ENCODE measurements at places on chromosomes 6 and 20. TPM values are rescaled to one million over a fixed set of nuclear protein-coding genes. Genes with fewer than 3 reads are reported as not detected.

The PRICKLE4 gene
- 0.19 TPM for total RNA-seq

The ZSCAN9 gene
- 9.8 TPM for total RNA-seq

The C6orf62 gene
- total RNA-seq = 87.9 TPM

The NKAIN4 gene
- total RNA-seq = not detected

The TBC1D22B gene
- 6.5 TPM for total RNA-seq

The CPXM1 gene
- 0.28 TPM for total RNA-seq

The STMND1 gene
- total RNA-seq = not detected

The CPNE5 gene
- not detected for total RNA-seq

The ANGPT4 gene
- under 0.01 TPM for total RNA-seq

The LAMA4 gene
- 472 TPM for total RNA-seq

The MOCS3 gene
- 7.9 TPM for total RNA-seq

The KIAA0408 gene
- 0.38 TPM for total RNA-seq

The WDR27 gene
- total RNA-seq = 17.4 TPM

The MUC22 gene
- total RNA-seq = not detected

The RNF144B gene
- total RNA-seq = 5.9 TPM

The VSX1 gene
- total RNA-seq = not detected

The CRYBG1 gene
- 7.1 TPM for total RNA-seq

The PTGIS gene
- total RNA-seq = 191 TPM

The TTPAL gene
- 19.0 TPM for total RNA-seq

The LST1 gene
- not detected for total RNA-seq

The CTAGE9 gene
- total RNA-seq = not detected

The SYNGAP1 gene
- 2.8 TPM for total RNA-seq

The HCRTR2 gene
- total RNA-seq = not detected

The CGA gene
- 0.28 TPM for total RNA-seq

The FIG4 gene
- 23.7 TPM for total RNA-seq

The ATG5 gene
- total RNA-seq = 60.0 TPM

The TREML2 gene
- not detected for total RNA-seq

The ABHD16B gene
- not detected for total RNA-seq

The ERVFRD-1 gene
- total RNA-seq = not detected

The TBC1D20 gene
- total RNA-seq = 41.4 TPM

The GPX5 gene
- total RNA-seq = not detected

The SLC9A8 gene
- 4.6 TPM for total RNA-seq

The GMPR gene
- total RNA-seq = 8.1 TPM

The BPIFA1 gene
- total RNA-seq = not detected

The SLC26A8 gene
- total RNA-seq = not detected

The FUT9 gene
- not detected for total RNA-seq

The FAM83C gene
- under 0.01 TPM for total RNA-seq

The RBPJL gene
- total RNA-seq = not detected

The TLDC2 gene
- total RNA-seq = not detected

The OR2J3 gene
- total RNA-seq = not detected

The C4A gene
- 5.1 TPM for total RNA-seq

The PNLDC1 gene
- total RNA-seq = 0.19 TPM

The ENPP5 gene
- total RNA-seq = 5.6 TPM

The NINL gene
- total RNA-seq = 10.1 TPM

The ADGB gene
- total RNA-seq = not detected

The PMEPA1 gene
- 1.5 TPM for total RNA-seq

The PNPLA1 gene
- total RNA-seq = not detected

The BMP7 gene
- total RNA-seq = not detected

The C4B gene
- total RNA-seq = 1.9 TPM

The DLK2 gene
- total RNA-seq = 0.28 TPM

The CAGE1 gene
- under 0.01 TPM for total RNA-seq

The RAET1E gene
- not detected for total RNA-seq

The HDGFL1 gene
- total RNA-seq = not detected

The TNXB gene
- 10.4 TPM for total RNA-seq

The LINC00237 gene
- total RNA-seq = not detected

The DNMT3B gene
- total RNA-seq = 2.0 TPM

The ATXN1 gene
- total RNA-seq = 26.8 TPM

The CASS4 gene
- total RNA-seq = 0.28 TPM

The LIN28B gene
- not detected for total RNA-seq

Measured in regular cardiac myocyte (primary cell).